Uterus (tissue), 4 donors: ENCODE measurements at places on chromosomes 7 and 10.

DNA sequence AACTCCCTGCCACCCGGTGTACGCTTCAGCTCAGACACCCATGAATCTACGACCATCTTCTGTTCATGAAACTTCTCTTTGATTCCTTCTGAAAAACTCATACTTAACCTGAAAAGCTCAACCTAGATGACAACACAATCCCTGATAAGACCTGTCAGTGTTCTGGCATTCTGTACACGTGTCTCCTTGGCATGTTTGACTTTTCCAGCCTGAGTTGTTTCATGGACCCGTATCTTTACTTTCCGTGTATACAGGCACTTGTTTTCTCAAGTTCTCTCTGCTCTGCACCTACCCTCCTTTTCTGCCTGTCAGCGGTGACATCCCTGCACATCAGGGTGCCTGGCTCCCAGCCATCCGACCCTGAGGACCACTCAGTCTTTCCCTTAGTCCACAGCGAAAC, 103.3 kb downstream of the LARP4B start:
- DNase-seq = no peak

DNA sequence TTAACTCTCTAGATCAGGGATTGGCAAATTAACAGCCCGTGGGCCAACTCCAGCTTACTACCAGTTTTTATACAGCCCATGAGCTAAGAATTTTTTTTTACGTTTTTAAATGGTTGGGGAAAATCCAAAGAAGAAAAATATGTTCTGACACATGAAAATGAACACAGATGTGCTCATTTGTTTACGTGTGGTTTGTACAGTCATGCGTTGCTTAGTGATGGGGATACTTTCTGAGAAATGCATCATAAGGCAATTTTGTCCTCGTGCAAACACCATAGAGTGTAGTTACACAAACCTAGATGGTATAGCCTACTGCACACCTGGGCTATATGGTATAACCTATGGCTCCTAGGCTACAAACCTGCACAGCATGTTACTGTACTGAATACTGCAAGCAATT, 8.3 kb upstream of the SMKR1 start:
- DNase-seq = no peak

GRCh38 chr10:11443468-11444154, 167.8 kb downstream of the USP6NL start:
- DNase-seq = no peak

DNA sequence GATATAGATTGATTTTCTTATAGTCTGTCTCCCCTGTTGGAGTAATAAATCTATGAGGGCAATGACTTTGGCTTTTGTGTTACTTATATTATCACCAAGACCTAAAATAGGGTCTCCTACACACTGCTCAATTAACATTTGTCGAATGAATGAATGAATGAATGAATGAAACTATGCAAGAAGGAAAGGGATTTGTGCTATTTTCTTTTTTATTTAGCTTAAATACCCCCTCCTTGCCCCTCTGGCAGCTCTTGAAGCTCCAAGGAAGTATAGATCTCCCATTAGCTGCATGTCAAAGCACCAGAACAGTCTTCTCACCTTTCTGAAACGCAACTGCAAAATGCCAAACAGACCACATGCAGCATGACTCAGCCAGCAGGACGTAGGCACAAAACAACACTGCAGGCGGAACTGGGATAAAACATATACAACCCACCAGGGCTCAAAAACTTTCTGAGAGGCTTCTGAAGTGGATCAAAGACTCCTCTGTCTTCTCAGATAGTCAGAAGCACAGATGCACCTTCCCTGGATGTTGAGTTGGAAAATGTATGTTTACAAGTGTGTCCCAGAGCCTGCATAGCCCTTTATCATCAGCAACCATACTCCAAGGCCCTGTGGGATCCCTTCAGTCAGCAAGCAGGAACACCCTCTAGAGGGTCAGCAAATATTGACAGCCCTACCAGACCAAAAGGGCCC, 187.8 kb downstream of the NPSR1 start:
- no peak for DNase-seq
